ENCODE measurements at places on chromosomes 1 and 21.
A peak's percentile ranks its signal among the peaks of the same experiment; 100 is the strongest.

DNA sequence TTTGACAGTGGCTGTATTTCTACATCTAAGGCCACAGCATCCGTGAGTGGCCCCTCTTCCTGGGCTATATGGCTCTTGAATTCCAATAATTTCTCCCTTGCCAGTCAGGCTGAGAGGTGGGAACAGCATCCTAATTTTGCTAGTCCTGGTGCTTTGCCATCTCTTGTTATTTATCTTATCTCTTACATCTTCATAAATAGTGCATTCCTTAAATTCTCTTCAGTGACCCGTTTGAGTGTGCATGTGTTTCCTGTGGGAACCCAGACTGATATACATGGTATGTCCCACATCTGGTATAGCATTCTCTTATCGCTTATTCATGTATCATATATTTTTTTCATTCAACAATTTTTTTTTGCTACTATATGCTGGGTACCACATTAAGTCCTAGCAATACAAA is 9.9 kb downstream of the S100A11 start:
- no peak for DNase-seq

DNA sequence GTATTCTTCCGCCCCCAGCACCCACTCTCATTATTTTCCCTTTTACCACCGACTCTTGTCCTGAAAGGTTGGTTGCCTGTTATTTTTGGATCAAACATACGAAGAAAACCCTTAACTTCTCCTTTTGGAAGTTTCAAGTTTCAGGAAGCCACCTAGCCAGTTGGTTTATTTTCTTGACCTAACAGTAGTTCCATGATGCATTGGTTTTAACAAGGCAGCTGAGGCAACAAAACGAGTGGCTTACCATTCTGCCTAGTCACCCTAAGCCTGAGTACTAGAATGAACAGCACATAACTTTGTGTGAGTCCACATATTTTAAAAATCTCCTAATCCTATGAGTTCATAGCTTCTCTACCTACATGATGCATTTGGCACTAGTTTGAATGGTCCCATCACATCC is 28.9 kb downstream of the OLFM3 start:
- DNase-seq = no peak

DNA sequence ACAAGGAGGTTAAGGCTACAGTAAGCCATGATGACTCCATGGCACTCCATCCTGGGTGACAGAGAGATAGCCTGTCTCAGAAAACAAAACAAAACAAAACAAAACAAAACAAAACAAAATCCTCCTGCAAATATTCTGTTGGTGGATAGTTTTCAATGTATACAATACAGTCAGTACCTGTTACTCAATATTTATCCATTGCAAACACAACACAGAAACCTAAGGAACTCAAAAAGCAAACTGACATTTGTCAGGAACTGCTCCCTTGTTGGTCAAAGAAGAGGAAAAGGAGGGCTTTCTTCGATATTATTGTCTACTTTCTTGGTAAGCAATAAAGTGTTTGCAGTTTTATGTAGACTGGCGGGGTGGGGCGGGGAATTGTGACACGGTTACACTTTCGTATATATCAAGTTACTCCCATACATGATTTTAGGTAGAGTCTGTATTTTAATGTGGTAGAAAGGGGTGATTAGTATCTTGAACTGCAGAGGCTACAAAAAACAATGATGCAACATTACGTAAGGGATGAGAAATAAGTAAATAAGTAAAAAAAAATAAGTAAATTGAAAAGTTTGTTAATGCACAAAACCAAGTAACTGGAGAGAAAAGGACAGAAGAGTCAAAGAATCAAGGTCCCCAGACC is 31.8 kb downstream of the APP start:
- DNase-seq = no peak

DNA sequence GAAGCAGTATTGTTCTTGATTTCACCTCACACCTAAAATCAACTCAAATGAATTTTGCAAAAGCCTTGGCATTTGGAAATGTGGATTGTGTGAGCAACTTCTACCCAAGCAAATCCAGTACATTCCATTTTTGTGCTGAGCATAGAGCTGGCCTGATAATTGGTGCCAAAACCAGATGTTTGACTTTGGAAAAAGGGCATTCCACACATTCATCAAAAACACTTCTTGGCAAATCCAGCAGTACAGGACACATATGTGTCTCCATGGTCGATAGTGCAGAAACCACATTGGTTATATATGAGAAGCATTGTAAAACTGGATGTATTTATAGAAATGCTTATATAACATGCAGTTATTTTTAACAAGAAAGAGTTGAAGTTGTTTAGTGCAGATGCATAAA is 210.4 kb downstream of the KCNK2 start:
- DNase-seq = no peak

GRCh38 chr1:154959426-154959780 is 2.2 kb downstream of the PYGO2 start:
- DNase-seq = no peak

GRCh38 chr1:212473729-212474128 is 41.0 kb downstream of the NENF start:
- DNase-seq = no peak

GRCh38 chr1:147539122-147539575 is 2.2 kb upstream of the BCL9 start:
- DNase-seq = no peak

- DNase-seq = peak; percentile 8
These were observed 35.4 kb downstream of the MIA3 start for GRCh38 chr1:222653178-222653827.

DNA sequence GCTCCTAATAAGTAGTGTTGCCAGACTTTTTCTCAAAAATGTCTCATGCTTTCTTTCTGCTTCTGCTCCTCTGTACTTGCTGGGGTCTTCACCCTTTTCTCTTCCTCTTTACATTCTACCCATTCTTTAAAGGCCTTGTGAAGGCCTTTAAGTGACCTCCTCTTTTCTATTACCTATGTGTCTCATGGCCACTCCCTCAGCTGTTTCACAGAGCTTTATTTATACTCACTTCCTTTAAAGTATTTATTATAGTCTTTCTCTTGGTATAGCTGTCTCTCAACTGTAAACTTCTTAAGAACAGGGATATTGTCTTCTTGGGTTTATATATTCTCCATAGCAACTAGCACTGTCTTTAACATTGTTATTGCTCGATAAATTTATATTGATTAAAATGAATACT is 792 bp downstream of the GOLPH3L start:
- no peak for DNase-seq

DNA sequence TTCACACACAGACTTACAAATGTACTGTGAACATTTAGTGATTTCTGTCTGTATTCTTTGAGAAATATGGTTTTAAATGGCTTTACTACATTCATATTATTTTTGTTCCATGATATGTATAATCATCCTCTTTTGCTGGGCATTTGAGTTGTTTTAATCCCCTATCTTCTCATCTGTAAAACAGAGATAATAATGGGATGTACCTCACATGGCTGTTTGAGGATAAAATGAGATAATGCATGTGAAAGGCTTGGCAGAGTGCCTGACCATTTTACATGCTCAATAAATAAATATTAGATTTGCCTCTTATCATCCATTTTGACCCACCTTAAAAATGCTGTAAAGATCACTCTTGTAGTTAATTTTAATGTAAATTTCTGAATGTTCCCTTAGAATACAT is 197.2 kb downstream of the C1orf94 start:
- no peak for DNase-seq

DNA sequence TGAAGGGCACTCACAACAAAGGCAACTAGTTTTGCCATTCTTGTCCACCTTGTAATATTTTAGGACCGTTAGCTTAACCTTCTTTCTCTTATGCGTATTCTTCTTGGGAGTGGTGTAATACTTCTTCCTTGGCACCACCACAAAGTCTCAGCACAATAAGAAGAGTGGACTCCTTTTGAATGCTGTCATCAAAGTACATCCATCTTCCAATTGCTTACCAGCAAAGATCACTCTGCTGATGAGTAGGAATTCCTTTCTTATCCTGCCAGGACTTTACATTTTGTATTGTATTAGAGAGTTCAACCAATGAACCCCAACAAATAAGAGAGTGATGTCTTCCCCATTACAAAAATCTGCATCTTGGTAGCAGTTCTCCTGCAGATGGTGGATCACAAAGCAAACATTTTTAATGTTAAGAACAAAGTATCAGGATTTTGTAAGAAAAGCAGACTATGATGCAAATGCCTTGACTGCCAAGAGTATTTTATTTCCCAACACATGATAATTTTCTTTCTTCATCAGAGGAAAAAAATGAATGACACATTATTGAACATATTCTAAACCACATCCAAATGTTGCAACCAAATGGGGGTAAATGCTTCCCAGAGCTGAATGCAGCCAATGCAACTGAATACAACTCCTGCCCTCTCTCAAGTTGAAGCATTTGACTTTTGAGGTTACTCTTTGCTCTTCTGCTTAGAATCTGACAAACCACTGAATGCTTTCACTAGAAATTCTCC is 5.1 kb upstream of the ARNT start:
- no peak for DNase-seq

GRCh38 chr1:89525169-89525855 is 683 bp downstream of the LRRC8B start:
- no peak for DNase-seq

DNA sequence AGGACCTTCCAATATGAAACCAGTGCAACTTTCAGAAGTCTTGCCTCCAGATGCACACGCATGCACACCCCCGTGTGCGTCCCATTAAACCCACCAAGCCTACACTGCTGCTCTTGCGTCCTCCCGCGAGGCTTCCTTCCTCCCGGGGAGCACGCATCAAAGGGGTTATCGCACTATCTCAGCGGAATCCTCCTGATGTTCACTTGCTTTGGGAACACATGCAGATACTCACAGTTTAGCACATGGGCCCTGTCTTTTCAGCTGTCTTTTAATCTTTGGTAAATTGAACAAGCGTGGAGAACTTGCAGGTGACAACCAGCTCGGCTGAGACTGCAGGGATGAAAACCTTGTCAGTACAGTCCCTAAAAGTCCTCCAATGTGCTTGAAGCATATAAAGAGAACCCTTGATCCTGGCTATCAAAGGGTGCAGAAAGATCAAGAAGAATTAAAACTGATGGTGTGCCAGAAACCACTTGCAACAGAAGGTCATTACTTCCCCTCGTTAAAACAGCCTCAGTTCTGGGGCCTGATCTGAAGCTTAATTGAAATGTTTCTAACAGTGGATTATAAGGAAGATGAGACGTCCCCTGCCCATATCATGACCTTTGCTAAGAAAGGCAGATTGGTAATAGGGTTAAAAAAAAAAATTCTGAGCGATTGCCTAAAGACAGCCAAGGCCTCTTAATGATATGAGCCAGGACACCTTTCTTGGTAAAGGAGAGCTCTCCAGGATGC is 149.4 kb upstream of the LMO4 start:
- no peak for DNase-seq

DNA sequence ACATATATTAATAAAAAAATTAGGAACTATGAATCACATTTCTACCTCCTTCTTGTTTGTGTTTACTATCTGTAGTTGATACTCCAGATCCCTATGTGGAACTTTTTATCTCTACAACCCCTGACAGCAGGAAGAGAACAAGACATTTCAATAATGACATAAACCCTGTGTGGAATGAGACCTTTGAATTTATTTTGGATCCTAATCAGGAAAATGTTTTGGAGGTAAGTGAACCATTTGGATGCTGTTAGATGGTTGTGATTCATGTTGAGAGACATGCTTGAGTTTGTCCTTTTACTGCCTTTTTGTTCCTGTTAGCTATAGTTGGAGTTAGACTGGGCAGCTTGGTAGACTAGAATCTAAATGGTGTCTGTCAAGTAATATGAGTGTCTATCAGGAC is 64.2 kb downstream of the PLA2G4A start:
- DNase-seq = no peak

- no peak for DNase-seq
These were observed 32.3 kb downstream of the ERRFI1 start for GRCh38 chr1:7993593-7994479.

DNA sequence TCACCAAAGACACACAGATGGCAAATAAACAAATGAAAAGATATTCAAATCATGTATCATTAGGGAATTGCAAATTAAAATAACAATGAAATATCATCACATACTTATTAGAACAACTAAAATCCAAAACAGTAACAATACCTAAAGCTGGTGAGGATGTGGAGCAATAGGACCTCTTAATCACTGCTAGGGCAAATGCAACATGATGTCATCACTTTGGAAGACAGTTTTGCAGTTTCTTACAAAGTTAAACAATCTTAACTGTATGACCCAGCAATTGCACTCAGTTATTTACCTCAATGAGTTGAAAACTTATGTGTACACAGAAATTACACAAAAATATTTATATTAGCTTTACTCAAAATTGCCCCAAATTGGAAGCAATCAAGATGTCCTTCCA is 47.3 kb downstream of the SELENOF start:
- no peak for DNase-seq

DNA sequence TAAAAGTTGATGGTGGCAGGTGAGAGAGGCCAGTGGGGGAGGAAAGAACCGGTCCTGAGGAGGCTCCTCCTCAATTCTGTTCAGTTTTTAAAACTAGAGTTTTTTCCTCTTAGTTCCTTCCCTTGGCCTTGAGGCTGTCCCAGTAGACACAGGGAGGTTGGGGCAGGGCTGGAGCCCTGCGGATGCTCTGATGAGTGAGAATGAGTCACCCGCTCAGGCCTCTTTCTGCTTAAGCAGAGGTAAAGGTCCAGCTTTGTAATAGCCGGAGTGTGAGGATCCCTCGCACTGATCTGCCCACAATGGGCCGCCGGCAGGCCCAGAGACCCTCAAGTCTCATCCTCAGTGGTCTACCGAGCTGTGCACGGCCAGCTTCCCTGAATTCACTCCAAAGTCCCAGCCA is 49.6 kb upstream of the IRF2BP2 start:
- DNase-seq = no peak

DNA sequence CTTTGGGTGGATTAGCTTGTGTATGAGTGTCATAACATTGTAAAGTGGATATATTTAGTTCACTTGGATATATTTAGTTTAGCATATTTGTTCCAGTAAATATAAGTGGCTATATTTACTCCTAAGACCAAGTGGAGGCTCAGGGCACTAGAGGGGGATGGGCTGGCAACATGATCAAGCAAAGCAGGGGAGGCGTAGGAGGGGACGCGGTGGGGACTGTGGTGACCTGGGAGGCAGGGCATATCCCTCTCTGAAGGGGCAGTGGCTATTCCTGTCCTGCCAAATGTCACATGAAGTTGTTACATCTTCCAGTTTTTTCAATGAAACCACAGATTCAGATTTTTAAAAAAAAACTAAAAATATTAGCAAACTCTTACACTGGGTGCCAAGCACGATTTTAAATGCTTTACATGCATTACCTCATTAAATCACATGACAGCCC is 51.9 kb upstream of the EDN2 start:
- no peak for DNase-seq

GRCh38 chr1:64516803-64517568 is 47.1 kb downstream of the CACHD1 start:
- DNase-seq = no peak

DNA sequence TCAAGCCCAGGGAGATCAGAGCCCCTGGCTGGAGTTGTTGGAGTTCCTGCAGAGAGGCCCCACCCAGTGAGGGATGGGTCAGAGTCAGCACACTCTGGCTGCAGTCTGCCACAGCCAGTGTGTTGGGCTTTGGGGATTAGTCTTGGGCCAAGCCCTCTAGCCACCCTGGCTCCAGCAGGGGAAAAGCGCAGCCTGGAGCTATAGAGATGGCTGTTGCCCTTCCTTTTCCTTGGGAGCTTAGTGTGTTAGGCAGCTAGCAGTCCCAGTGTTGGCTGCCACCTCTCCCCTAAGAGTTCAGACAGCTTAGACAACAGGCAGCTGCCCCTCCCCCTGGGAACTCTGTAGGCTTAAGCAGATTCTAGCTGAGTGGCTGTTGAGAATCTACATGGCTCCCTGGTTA is 45.1 kb downstream of the DPT start:
- DNase-seq = no peak

- DNase-seq = no peak
These were observed 85.9 kb downstream of the UROD start for GRCh38 chr1:45097944-45098343.

All from stimulated activated CD8-positive, alpha-beta memory T cell treated with anti-CD3 and anti-CD28 coated beads, Interleukin-7, amount 100 ng/mL, for 48 hours (primary cell).